ENCODE measurements at places on chromosomes 5 and 9.

- DNase-seq: no peak
These were observed 930.8 kb upstream of the CDH9 start for GRCh38 chr5:27969157-27969556.

- no peak for DNase-seq
These were observed 375.8 kb upstream of the ST8SIA4 start for GRCh38 chr5:101278917-101279316.

GRCh38 chr5:134577022-134577795 is 51.7 kb downstream of the JADE2 start:
- no peak for DNase-seq

GRCh38 chr9:13111778-13112177 is 167.7 kb downstream of the MPDZ start:
- no peak for DNase-seq

DNA sequence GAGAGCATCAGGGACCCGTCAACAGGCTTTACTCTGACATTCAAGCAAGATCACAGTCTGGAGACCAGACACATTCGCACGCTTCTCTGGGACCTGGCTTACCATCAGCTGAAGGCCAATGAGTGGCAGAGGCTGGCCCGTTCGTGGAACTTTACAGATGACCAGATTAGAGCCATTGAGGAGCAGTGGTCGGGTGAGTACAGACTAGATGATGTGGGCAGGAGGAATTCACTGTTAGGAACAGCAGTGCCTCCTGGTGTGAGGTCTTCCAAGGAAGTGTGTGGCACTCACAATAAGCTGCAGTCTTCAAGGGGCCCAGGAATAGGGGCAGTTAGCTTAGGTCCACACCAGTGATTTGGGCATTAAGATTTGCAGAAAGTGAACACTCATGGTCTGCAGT is 50.4 kb downstream of the POC5 start:
- DNase-seq: no peak

GRCh38 chr5:130102960-130103359 is 198.7 kb downstream of the CHSY3 start:
- no peak for DNase-seq

DNA sequence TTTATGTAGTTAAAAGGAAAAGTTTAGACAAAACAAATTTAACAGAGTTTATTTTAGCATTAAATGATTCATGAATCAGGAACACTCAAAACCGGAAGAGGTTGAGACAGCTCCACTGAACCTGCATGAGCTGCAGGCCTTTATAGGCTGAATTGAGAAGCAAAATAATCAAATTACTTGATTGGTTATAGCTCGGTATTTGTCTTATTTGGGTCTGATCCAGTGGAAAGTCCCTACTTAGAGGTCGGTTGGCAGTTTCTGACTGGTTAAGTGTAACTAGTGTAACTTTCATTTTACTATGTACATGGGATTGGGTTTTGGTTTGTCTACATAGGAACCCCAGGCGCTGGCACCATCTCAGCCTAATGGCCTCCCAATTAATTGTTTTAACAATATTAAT is 74.1 kb upstream of the PIK3R1 start:
- no peak for DNase-seq

GRCh38 chr9:107819772-107820565 is 330.4 kb upstream of the KLF4 start:
- no peak for DNase-seq

GRCh38 chr5:170760113-170760512 is 23.4 kb upstream of the GABRP start:
- DNase-seq: no peak

GRCh38 chr5:40121236-40121635 is 558.5 kb upstream of the PTGER4 start:
- no peak for DNase-seq
